ENCODE measurements at places on chromosomes 5 and 9.

DNA sequence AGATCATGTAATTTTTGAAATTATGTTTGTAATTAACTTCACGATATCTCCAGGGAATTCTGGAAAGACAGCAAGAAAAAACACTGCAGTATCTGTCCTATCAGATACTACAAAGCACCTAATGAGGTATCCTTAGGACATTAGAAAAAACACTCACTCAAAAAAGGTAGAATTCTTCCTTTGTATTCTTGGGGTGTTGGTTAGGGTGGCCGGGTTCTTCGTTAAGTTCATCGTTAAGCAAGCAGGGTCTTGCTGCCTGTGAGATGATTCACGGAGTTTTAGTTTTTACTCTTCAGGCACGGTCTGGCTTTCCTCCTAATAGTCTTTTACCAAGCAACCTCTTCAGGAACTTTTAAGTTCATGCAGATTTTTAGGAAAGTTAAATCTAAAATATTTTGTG lies 91.4 kb upstream of the IRX4 start:
- no peak for DNase-seq

DNA sequence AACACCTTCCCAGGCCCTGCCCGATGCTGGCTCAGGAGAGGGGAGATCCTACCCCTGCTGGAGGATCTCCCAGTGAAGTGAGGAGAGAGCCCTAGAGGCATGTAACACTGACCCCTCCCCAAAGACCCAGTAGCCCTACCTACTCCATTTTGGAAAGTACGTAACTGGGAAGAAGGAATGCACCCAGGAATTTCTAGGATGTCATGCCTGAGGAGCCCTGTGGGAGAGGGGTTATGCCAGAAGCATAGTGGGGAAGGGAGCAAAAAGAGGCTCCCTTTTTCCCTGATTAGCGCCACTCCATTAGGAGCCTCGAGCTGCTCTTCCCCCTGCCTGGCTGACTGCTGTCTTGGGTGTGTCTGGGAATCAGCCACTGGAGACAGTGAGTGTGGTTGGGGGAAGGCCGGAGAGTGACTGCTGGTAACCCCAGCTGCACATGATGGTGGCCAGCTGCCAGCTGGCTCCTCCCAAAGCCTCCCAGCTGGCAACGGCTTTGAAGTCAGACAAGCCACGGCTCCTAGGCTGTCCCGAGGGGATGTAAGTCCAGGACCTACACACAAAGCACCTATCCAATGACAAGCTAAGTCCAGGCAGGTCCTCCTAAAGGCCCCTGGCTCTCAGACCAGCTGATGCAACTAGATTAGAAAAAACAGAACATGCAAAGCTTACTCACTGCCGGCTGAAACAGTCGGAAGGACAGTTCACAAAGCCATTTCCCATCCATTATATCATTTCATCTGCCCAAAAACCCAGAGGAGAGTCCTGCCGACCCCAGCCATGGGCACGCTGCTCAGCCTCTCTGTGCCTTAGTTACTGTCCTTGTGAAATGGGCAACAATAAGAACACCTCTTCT lies 136.5 kb upstream of the ABCA1 start:
- peak; percentile 73 for DNase-seq

GRCh38 chr9:22201256-22201655 lies 192.2 kb upstream of the CDKN2B start:
- no peak for DNase-seq

- no peak for DNase-seq
Measured at GRCh38 chr5:75235711-75236110, 967 bp downstream of the ANKRD31 start.

GRCh38 chr5:155332618-155333017 lies 319.1 kb downstream of the KIF4B start:
- DNase-seq: no peak

GRCh38 chr5:141484641-141485311 lies at the start of gene PCDHGC4:
PCDHGC4 (plus strand) TSS chr5:141485030; CDS start chr5:141485174, 144 bp downstream.
- DNase-seq: peak; percentile 14

DNA sequence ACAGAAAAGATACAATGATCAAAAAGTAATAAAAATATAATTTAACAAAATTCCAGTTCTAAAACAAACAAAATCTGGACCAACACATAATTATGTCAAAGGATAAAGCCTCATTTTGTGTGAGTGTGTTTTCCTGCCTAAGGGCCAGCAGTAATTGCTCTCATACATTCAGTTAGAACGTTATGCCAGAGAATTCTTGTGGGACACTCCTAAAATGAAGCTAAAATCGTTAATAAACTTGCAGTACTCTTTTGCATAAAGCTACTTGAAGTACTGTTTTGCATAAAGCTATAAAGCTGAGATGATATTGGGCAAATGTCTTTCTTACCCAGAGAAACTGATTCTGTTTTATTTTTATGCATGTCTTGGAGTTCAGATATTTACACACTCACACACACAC lies 1072.3 kb downstream of the MAT2B start:
- no peak for DNase-seq

- DNase-seq: no peak
Measured at GRCh38 chr5:176529741-176530141, 7.5 kb downstream of the RNF44 start.

Measured in NCI-H2029 treated with DMSO at 0.1 percent for 48 hours (cell line).